ENCODE measurements at places on chromosomes 6 and 20.
A peak's percentile ranks its signal among the peaks of the same experiment; 100 is the strongest.

GRCh38 chr6:98454809-98455322 is 379.5 kb upstream of the POU3F2 start:
- DNase-seq: no peak

- DNase-seq: no peak
Measured at GRCh38 chr20:1777476-1777820, 117.8 kb upstream of the SIRPA start.

- no peak for DNase-seq
Measured at GRCh38 chr6:161242113-161242512, 31.7 kb downstream of the AGPAT4 start.

DNA sequence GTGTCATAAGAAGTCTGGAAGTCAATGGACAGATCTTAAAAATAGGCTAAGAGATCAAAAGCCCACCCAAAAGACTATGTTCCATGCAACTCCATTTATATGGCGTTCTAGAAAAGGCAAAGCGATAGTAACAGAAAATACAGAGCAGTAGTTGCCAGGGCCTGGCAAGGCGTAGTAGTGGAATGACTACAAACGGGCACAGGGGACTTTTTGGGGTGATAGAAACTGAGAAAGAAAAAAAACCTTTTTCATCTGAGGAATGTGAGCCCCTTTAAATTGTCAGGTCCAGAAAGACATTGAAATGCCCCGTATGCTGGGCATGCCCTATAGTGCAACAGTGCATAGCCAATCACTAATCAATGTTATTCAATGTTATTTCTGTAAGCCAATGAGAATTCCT is 47.2 kb upstream of the FAM50B start:
- no peak for DNase-seq

DNA sequence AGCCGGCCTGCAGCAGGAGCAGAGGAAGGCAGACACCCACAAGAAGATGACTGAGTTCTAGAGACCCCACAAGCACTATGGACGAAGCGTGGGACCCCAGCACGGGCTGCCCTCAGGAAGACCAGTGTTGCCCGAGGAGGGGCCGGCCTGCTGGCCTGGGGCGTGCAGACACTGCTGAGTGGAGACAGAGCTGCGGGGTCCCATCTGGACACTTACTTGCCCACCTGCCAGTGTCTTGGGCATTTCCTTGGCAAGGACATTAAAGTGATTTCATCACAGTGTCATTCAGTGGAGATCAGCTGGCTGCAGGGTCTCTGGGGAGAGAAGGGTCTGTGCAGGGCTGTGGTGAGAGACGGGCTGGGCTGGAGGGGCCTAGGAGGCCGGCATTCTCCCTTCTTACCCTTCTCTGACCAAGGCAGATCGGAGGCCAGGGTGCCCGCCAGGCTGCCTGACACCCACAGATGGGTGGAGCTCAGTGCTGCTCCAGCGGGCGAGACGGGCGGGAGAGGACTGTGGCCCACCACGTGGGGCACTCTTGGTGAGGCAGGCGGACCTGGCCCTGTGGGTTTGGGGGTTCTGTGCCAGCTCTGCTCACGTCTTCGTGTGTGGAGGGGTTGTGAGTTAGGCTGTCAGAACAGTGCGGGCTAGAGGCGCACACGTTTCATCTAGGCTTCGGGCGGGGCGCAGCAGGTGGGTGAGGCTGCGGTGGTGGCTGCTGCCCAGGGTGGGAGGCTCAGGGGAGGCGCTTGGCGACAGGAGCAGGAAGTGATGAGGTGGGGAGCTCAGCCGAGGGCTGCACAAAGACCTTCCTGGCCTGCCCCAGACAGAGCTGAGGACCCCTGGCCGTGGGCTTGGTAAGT is at the start of gene LIME1:
LIME1 (plus strand) TSS at position 806 of the 860 bp plus-strand sequence. CDS start 886 bp downstream, outside the sequence.
- no peak for DNase-seq

- DNase-seq: no peak
Measured at GRCh38 chr6:16688984-16689636, 72.2 kb downstream of the ATXN1 start.

DNA sequence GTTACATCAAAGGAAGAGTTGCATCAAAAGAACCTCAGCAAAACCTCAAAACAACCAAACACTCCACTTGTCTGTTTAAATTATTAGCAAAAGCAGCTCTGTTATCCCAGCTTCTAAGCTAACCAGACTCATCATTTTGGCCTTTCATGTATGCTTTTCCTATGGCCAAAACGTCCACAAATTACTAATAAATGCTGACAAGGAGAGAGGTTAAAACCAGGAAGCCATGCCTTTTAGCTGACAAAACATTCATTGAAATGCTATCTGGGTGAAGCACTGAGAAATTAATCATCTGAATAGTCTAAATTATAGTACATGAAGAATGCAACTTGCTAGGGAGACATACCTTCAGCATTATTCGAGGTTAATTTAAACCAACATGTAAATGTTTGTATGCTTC is 80.6 kb downstream of the LAMA2 start:
- peak; percentile 2 for DNase-seq

GRCh38 chr6:46741482-46741881 is 5.3 kb upstream of the ANKRD66 start:
- DNase-seq: no peak

DNA sequence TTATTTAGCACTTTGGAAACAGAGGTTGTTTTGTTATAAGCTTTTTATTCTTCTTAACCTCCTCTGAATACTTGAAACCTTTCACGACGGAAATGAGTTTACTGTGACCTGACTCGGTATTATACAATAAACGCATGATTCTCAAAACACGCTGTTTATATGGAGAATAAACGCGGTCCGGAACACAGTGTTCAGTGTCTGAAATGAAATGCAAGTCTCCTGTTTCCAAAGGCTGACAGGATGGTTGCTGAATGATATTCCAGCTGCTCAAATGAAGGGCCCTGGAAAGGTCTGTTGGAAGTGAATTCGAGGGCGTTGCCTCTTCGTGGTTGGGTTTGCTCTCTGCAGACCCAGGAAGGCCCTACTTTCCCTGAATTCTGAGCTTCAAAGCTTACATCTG is 83.4 kb downstream of the RSPH3 start:
- no peak for DNase-seq

DNA sequence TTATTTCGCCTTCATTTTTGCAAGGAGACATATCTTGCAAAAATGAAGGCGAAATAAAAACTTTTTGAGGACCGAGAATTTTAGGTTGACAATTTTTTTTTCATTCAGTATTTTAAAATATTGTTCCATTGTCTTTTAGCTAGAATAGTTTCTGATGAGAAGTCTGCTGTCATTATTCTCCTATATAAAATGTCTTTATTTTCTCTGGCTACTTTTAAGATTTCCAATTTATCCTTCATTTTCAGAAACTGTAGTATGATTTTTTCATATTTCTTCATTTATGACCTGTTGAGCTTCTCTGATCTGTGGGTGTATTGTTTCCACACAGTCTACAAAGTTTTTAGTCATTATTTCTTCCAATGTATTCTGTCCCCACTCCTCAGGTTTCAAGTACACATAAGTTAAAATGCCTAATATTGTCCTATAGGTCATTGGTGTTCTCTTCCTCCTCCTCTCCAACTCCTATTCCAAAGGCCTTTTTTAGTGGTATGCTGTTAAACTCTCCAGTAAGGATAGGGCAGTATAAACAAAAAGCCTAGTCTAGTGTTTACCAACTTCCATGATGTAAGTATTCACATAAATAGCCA is 15.7 kb downstream of the AHI1 start:
- DNase-seq: no peak

DNA sequence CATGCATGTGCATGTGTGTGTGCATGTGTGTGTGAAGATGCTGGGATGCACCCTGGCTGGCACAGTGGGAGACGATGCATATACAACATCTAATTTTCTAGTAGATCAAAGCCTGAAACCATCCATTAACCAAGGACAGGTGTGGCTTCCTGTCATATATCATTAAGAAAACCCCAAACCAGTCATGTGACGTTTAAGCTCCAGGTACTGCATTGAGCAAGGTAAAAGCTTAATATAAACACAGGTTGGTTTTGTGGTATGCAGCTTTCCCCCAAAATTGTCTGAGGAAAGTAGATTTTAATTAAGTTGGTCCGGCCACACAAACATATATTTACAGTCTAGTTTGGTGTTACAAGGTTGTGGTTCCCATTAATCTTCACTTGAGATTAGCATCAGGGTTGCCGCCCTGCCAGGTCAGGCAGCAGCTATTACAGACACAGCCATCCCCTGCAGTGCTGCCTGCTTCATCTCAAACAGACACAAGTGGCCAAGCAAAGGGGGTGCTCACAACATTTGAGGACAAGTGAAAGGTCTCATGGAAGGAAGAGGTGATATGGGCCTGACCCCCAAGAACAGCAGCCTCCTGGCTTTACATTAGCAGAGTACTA is 48.6 kb upstream of the NAA20 start:
- no peak for DNase-seq

DNA sequence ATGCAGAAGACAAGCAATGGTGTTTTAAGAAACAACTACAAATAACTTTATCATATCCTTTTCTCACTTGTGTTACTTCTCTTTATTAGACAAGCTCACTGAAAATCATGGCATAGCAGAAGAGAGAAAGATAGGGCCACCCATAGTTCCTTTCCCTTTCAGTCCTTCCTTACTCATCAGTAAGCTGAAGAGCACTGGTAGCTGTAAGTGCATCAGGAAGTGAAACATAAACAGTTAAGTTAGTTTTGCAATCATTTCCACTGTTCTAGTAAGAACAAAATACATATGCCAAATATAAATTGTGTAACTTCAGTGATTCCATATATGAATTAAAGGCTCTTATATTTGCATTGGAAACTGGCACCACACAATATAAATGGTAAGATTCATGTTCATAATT is 220.1 kb downstream of the HACE1 start:
- DNase-seq: no peak

DNA sequence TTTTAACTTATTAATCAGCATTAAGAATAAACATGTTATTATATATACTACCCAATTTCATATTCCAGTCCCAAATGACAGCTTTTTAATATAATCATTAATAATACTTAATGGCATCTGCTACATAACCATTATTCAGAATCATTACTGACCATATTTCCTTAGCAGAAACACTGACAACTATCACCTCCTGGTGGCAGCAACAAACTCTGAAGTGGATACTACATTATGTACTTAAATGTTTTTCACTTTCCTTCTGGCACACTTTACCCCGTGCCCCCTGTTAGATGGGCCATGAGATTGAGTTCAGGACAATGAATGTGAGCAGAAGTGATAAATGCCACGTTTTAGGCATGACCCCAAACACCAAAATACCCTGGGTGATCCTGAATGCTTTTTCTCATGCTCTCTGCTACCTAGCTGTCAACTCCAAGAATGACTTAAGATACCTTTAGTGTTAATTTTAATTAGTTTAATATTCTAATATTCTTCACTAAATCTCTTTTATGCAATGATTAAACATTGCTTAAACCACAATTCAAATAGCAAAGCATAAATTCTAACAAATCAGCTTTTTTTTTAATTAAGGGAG is 77.1 kb downstream of the LMBRD1 start:
- DNase-seq: no peak

GRCh38 chr6:51992876-51993275 is 94.5 kb downstream of the PKHD1 start:
- DNase-seq: no peak

GRCh38 chr6:130503146-130503545 is 137.3 kb downstream of the TMEM200A start:
- DNase-seq: no peak

DNA sequence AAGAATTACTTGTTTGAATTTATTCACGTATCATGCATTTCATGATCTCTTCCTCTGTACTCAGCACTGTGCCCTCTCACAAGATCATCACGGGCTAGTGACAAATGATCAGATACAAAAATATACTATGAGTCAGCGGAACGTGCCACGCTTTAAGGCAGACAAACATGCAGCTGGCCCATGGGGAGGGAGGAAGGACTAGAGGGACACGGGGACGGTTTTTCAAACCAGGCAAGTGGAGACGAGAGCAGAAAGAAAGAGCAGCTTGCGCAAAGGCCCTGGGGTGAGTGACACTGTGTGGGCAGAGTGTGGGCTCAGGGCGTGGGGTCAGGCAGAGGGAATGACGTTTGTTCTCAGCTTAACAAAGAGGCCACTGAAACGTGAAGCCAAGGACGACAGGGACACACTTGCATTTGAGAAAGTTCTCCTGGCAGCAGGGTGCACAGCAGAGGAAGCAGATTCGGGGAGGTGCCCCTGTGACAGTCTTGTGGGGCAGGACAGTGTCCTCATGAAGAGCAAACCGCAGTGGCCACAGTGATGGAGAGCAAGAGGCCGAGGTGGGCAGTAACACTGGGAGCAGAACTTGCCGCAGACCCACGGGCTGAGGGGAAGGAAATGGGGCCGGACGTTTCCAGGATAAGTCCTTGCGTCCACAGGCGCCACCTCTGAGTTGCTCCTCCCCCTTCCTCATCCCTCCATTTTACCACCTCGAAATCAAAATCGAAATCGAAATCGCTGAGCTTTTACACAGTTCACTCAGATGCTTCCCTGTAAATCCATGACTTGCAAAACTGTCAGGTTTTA is 6.9 kb upstream of the RPS6KA2 start:
- no peak for DNase-seq

- no peak for DNase-seq
Measured at GRCh38 chr6:130834482-130835251, 7.5 kb downstream of the SMLR1 start.

DNA sequence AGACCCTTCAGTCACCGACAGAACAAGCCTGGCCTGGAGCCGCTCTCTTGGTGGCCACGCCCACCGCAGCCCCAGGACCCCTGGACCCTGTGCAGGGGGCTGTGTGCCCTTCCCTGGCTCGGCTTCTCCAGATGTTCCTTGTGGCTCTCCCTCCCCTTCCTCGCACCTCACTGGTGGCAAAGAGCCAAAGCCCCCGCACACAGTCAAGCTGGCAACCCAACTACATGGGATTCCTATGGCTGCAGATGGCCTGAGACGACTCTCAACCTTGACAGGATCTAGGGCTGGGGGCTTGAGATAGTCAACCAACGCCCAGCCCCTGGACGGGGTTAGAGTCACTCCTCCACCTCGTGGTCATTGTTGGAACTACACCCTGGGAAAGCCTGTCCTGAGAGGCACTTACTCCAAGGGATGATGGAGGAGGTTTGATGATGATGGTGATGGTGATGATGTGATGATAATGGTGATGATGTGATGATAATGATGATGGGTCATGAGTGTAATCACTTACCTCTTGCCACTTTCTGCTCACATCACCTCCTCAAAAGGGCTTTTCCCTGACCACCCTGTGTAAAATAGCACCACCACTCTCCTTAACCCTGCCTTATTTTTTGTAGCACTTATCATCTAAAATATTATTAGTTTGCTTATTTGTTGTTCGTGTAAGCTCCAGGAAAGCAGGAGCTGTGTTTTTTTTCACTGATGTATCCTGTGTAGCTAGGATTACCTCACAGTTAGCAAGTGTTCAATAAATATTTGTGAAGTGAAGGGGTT is 278.4 kb downstream of the LRFN2 start:
- DNase-seq: peak; percentile 70

All from left renal cortex interstitium (tissue), 4 donors.